ENCODE measurements at places on chromosomes 3 and 15. TPM values are rescaled to one million over a fixed set of nuclear protein-coding genes. Genes with fewer than 3 reads are reported as not detected.

TYRO3 gene
- total RNA-seq = 7.7 TPM

FBXL22 gene
- total RNA-seq = not detected

MME gene
- total RNA-seq = 354 TPM

BTLA gene
- total RNA-seq = not detected

FGF12 gene
- not detected for total RNA-seq

NEK10 gene
- 1.5 TPM for total RNA-seq

RLBP1 gene
- not detected for total RNA-seq

CLDN11 gene
- total RNA-seq = 195 TPM

WDR93 gene
- not detected for total RNA-seq

AHSG gene
- total RNA-seq = not detected

ARL6 gene
- total RNA-seq = 18.2 TPM

IMPG2 gene
- 0.14 TPM for total RNA-seq

GRK7 gene
- not detected for total RNA-seq

CLDN1 gene
- total RNA-seq = 16.6 TPM

UBA5 gene
- 52.3 TPM for total RNA-seq

CYP8B1 gene
- not detected for total RNA-seq

TP63 gene
- total RNA-seq = under 0.01 TPM

CCK gene
- total RNA-seq = not detected

HTR3E gene
- not detected for total RNA-seq

GP5 gene
- total RNA-seq = under 0.01 TPM

VIPR1 gene
- total RNA-seq = 2.0 TPM

CEMIP gene
- total RNA-seq = 259 TPM

PLCB2 gene
- 0.72 TPM for total RNA-seq

C3orf70 gene
- total RNA-seq = 0.22 TPM

GPR149 gene
- total RNA-seq = not detected

LRRC58 gene
- 23.4 TPM for total RNA-seq

STAG1 gene
- 38.3 TPM for total RNA-seq

HESX1 gene
- total RNA-seq = not detected

OR4M2 gene
- not detected for total RNA-seq

CCR1 gene
- not detected for total RNA-seq

FBXL2 gene
- total RNA-seq = 9.0 TPM

ZNF662 gene
- 1.3 TPM for total RNA-seq

DAPK2 gene
- total RNA-seq = 1.1 TPM

BLM gene
- total RNA-seq = 17.0 TPM

DLEC1 gene
- total RNA-seq = under 0.01 TPM

Measured in placental pericyte (primary cell).